ENCODE measurements at places on chromosomes 11 and 22.

GRCh38 chr11:68321293-68322051 lies 9.1 kb downstream of the LRP5 start:
- DNase-seq: no peak

DNA sequence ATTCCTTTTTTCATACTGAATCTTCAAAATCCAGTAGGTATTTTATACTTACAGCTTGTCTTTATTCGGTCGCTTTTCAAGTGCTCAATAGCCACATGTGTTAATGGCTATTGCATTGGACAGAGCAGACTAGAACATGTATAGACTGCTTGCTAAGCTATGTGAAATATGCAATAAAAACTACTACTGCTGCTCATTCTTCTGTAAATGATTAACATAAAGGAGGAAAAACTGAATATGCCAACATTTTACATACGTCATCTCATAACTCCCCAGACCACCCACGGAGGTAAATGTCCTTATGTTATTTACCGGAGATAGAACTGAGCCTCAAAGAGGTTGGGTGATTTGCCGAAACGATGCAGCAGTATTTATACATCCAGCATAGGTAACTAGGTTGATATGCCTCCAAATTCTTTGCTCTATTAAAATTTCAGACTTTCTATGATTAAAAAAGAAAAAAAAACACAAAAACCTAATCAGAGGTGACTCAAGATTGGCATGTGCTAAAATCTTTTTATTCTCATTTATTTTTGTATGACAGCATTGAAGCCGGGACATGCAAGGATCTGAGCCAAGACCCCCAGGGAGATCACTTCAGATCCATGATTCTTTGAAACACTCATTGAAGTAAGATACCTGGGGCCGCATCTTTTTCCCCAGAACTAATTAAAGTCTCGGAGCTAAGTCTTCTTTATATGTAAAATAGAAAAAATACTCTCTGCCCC lies 78.5 kb upstream of the OR5AK2 start:
- no peak for DNase-seq

GRCh38 chr11:88434333-88434976 lies 96.9 kb upstream of the CTSC start:
- no peak for DNase-seq

DNA sequence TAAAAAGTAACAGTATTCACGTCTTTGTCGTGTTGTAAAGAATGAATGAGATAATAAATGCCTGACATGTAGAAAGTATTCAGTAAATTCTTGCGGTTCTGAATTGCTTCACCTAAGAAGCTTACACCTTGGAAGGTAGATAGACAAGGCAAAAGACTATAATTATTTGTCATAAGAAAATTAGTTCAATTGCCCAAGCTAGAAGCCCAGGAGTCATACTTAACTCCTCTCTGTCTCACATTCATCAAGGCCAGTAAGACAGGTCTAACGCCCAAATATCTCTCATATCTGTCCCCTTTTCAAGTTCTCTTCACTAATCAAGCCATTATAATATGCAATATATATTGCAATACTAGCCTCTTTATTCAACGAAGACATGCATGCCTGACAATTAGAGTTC lies 87.7 kb upstream of the AMOTL1 start:
- no peak for DNase-seq

DNA sequence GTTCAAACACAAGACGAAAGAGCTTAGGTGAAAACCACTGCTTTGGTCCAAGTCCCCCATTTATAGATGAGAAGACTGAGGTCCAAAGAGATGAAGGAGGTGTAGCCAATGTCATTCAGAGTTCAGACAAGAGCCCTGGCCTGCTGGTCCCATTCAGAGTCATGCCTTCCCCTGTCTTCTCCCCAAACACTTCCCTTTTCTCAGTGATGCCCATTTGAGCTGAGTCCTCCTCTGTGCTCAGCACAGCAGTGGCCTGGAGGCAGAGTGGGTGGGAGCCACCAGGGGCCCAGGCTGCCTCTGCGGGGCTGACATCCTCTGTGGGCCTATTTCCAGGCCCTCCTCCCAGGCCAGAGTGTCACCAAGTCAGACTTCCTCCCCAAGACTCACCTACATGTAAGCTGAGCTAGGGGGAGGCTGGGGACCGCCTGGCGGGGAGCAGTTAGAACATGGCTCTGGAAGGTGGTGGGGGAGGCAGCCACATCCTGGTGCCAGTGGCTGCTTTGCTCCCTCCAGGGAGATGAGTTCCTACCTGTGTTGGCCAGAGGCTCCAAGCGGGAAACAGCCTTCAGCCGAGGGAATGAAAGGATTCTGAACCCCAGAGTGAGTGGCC lies 22.4 kb upstream of the LRRC10B start:
- DNase-seq: no peak

DNA sequence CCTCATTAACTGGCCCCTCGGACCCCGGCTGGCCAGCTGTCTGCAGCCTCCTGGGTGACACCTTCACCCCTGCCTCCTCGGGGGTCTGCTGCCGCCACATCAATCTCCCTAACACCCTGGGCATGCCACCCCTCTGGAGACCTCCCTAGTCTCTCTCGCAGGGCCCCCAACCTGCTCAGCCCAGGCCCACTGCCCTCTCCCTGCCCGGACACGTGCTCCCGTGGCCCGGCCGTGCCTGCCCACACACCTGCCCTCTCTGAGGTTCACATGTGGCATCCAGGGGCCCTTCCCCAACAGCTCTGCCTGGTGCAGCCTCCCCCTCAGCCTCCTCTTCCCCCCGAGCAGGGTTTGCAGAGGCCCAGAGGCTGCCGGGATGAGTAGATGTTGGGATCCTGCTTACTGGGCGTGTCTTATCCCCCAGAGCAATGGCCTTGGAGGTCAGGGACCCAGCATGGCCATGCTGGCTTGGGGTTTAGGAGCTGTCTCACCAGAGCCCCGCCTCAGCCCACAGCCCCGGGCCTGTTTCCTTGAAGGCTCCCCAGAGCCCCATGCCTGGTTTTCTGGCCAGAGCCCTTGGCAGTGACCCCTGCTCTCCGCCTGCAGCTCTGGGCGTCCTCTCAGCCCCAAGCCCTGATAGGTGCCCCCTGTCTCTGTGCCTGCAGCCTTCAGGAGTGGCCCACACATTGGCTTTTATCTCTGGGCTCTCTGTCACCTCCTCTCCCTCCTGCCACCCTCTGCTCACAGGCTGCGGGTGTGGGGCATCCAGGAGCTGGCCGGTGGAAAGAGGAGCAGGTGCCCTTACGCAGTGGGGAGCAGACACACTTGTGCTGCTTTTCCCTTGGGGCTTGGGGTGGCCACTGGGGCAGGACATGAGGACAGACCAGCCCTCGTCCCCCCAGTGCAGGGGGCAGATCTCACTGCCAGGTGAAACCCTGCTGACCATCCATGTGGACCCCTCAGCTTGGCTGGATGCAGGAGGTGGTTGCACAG lies 25.7 kb upstream of the SEPTIN5 start:
- DNase-seq: no peak

DNA sequence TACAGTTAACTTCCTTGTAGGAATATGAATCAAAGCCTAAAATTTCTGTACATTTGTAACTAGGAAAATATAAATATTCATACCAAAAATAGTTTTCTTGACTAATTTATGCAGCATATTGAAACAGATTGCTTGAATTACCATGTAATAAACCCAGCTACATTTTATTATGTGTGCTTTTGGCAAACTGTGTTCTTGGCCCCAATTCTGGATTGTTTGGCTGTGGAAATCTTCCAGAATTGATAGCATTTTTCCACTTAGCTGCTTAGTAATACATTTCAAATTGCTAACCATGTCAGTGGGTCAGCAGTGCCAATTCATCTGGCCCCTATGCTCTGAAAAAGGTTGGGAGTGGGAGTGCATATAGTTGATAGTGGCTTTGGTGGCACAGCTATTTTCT lies 32.3 kb downstream of the PDHX start:
- no peak for DNase-seq

DNA sequence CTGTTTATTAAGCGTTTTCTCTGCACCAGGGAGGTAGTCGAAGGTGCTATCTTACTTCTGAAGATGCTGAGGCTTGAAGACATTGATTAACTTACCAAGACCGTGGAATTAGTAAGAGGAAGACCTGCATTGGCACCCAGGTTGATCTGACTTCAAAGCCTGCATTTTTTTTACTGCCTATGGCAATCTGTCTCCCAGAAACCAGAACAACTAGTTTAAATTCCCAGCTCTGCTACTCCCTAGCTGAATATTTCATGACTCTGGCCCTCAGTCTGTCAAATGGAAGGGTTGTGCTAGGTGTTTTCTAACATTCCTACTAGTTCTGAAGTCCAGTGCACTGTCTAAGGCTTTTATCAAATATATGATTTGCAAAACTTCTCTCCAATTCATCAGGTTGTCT lies 52.0 kb upstream of the GRAMD1B start:
- DNase-seq: no peak

DNA sequence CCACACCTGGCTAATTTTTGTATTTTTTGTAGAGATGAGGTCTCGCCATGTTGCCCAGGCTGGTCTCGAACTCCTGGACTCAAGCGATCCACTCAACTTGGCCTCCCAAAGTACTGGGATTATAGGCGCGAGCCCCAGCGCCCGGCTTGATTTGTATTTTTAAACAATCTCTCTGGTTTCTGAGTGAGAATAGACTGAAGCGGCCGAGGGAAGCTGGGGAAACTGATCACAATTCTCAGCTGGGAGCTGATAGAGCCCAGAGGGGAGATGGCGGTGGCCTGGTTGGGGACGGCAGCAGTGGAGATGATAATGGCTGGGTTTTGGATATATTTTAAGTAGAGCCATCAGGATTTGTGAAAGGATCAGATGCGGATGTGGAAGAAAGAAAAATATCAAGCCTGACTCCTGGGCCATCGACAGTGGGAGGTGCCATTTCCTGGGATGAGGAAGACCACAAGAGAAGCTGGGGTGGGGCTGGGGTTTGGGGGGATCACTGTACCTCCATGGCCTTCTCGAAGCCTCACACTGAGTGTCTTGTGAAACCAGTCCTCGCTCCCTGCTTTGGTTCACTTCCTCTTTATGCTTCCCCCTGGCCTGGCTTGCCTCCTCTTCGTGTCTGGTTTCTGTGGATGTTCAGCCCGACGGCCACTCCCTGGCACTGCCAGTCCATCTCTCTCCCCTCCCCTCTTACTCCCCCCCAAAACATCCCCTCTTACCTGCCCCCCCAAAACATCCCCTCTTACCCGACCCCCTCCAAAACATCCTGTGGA lies 51.9 kb downstream of the IGLL1 start:
- DNase-seq: no peak

- DNase-seq: no peak
These were observed 87.2 kb downstream of the CWF19L2 start for GRCh38 chr11:107370390-107370789.

DNA sequence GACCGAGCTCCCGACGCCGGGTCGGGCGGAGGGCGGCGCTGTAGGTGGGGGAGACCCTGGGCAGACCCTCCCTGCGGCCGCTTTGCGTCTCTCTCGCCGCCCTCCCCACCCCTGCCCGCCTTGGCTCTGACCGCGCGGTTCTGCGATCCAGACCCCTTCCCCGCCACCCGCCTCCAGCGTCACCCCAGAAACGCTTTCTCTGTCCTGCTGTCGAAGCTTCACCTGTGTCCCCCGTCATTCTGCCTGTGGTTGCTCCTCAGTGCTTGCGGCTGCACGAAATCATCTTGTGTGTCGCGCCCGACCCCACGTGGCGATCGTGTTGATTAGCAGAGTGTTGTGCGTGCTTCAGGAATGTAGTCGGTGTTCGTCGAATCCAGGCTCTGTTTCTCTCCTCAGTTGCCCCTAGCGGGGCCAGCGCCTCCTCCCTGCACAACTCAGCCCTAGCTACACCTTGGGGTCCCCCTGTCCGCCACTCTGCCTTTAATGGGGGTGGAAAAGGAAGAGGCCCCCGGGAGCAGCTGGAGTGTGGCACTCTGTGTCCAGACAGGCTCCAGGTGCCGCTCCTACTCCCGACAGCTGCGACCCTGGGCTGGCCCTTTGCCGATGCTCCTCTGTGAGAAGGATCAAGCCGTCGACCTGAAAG lies 851 bp downstream of the PTDSS2 start:
- DNase-seq: peak; percentile 49

DNA sequence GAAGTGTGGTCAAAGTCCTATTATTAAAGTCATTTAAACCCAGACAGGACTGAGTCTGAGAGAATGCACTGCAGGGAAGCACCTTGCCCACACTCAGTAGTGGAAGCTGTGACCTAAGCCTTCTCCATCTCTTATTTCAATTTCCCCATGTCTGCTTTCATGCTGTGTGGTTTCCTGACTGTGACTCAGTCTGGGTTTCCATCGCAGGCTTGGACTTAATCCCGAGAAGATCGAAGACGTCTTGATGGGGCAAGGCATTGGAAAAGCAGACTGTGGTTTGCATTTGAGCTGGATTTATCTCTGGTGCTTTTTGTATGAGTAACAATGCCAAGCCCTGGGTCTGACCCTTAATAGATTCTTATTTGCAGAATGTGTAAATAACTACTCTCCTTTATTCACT lies 238.9 kb downstream of the NTM start:
- no peak for DNase-seq

- no peak for DNase-seq
These were observed 97.9 kb upstream of the TENM4 start for GRCh38 chr11:79538775-79539174.

DNA sequence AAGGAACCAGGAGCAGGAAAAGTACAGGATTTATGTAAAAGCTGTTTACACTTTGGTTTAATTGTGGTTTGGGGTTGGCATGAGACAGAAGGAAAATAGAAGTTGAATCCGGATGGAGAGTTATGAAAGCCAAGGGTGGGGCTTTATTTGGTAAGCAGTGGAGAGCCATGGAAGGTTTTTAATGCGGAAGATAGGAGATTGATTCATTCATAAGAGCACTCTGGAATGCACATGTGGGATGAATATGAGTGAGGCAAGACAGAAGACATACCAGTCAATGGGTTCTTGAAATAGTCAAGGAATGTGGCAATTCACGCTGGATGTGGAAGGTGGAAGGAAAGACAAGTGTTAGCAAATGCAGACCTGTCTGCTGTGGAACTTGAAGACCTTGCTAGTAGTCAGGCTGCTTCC lies 9.3 kb upstream of the GLB1L3 start:
- DNase-seq: no peak

DNA sequence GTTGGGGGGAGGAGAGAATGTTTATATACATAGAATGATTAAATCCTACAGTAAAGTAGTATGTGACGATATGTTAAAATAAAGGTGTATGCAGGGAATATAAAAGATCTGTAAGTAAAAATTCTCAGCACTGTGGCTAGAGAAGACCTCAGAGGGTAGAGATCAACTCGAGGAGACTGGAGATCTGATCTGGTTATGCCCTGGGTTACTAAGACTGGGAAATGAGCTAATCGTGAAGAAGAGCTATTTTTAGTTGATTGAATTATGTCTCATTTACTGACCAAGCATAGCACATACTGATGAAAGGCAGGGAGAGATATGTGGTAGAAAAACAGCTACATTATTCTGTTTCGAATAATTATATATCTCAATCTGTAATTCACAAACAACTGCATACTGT lies 42.8 kb upstream of the ALKBH3 start:
- no peak for DNase-seq

- no peak for DNase-seq
These were observed 687.2 kb downstream of the OPCML start for GRCh38 chr11:132844956-132845696.

- no peak for DNase-seq
These were observed 31.9 kb upstream of the CCDC90B start for GRCh38 chr11:83317757-83318690.

DNA sequence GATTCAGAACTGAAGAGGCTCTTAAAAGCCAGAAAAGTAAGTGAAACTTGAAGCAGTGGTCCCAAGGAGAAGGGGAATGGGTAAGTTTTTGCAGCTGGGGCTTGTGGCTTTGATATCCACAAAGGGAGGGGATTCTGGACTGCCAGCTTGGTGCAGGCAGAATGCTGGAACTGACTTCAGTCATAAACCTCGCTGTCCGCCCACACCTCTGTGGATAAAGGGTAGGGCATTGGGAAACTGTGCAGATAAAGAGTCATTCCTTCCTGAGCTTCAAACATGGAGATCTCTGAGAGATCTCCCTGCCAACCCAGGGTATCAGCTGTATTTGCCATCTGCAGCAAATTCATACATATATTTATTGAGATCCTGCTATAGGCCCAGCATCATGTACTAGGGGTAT lies 124.3 kb upstream of the OR9Q1 start:
- DNase-seq: no peak

All from stimulated activated CD8-positive, alpha-beta memory T cell treated with anti-CD3 and anti-CD28 coated beads, Interleukin-2, amount 100 ng/mL, for 1 hour (primary cell).